ENCODE measurements at places on chromosomes 5 and 9.

GRCh38 chr5:25128606-25129005, 483.8 kb upstream of the CDH10 start:
- no peak overlapping the region for H3K27ac ChIP-seq
- H3K27me3 ChIP-seq = no peaks in the 10 kb centered on the region
- H3K4me1 ChIP-seq = no peaks in the 10 kb centered on the region
- H3K4me3 ChIP-seq = no peak overlapping the region

GRCh38 chr5:156531199-156531598, 204.2 kb downstream of the SGCD start:
- no peaks in the 10 kb centered on the region for H3K27me3 ChIP-seq
- no peak for DNase-seq
- no peaks in the 10 kb centered on the region for H3K36me3 ChIP-seq
- no peak overlapping the region for H3K27ac ChIP-seq
- no peaks in the 10 kb centered on the region for H3K4me1 ChIP-seq

DNA sequence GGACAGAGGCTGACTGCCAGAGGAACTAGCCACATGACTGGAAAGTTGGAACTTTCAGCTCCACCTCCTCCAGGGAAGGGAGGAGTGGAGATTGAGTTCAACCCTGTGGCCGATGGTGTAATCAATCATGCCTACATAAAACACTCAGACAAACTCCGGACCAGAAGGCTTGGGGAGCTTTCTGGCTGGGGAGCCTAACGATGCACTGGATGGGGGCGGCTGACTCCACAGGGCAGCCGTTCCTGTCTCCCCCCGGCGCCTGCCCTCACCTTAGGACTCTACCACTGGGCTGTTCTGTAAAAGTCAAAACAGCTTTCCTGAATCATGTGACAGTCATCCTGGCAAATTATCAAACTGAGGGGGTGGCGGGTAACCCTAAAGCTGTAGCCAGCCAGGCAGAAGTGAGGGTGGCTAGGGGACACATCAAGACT, 58.0 kb downstream of the GOLM1 start:
- H3K36me3 ChIP-seq = no peaks in the 10 kb centered on the region
- peaks cover 2% of the 10 kb centered on the region for H3K27me3 ChIP-seq
- no peak overlapping the region for H3K27ac ChIP-seq
- no peaks in the 10 kb centered on the region for H3K4me1 ChIP-seq
- no peak overlapping the region for H3K4me3 ChIP-seq

- H3K4me3 ChIP-seq = no peak overlapping the region
- H3K27me3 ChIP-seq = no peaks in the 10 kb centered on the region
- no peaks in the 10 kb centered on the region for H3K4me1 ChIP-seq
- no peaks in the 10 kb centered on the region for H3K36me3 ChIP-seq
Observed at GRCh38 chr5:164332349-164333196, 827.2 kb downstream of the MAT2B start.

GRCh38 chr9:6758498-6759184, 868 bp downstream of the KDM4C start:
- H3K4me3 ChIP-seq = peak overlapping the region; percentile 85
- peaks cover 13% of the 10 kb centered on the region for H3K36me3 ChIP-seq
- peak overlapping the region; percentile 93 for H3K27ac ChIP-seq
- H3K4me1 ChIP-seq = peaks cover 25% of the 10 kb centered on the region
- H3K27me3 ChIP-seq = no peaks in the 10 kb centered on the region

DNA sequence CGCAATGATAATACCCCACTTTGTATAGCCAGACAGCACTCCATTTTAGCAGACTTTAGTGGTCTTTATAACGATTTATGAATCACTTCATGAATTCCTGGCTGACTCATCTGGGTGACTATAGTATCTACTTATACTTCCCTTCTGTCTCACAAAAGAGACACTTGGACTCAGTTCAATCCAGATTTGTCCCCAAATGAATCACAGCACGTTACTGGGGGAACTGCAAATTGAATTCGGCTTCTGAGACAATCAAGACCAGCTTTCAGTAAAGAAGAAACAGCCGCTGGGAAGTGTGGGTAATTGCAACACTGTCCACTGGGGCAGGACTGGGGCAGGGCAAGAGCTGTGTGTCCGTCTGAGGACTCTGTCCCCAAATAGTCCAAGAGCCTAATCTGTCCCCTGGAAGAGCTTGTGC, 337.3 kb upstream of the RFX3 start:
- H3K4me3 ChIP-seq = no peak overlapping the region
- no peak for DNase-seq
- peaks cover 25% of the 10 kb centered on the region for H3K27me3 ChIP-seq
- H3K4me1 ChIP-seq = peaks cover 19% of the 10 kb centered on the region
- H3K27ac ChIP-seq = no peak overlapping the region

GRCh38 chr5:55982957-55983381, 11.8 kb downstream of the IL6ST start:
- H3K4me3 ChIP-seq = no peak overlapping the region
- peaks cover 16% of the 10 kb centered on the region for H3K4me1 ChIP-seq
- DNase-seq = no peak
- H3K27ac ChIP-seq = no peak overlapping the region
- H3K36me3 ChIP-seq = peaks cover 16% of the 10 kb centered on the region

DNA sequence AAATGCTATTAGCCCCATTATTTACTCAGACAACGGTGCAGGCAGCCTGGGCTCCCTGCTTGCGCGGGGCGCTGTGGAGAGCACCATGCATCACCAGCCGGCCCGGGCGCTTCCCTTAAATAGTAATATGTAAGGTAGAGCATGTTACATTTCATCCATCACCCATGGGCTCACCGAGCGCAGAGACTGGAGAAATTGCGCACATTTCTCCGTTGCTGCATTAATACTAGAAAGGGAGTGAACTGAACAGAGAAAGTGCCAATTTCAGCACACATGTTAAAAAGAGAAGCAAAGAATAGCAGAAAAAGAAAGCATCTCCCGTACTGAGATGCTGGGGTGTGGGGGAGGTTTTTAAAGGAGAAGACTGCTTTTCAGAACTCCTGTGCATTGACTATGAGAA, 400.3 kb downstream of the ZSWIM6 start:
- peaks cover 6% of the 10 kb centered on the region for H3K27me3 ChIP-seq
- no peak overlapping the region for H3K27ac ChIP-seq
- H3K4me1 ChIP-seq = no peaks in the 10 kb centered on the region
- H3K36me3 ChIP-seq = no peaks in the 10 kb centered on the region
- no peak for DNase-seq

GRCh38 chr5:100965291-100965690, 62.2 kb upstream of the ST8SIA4 start:
- no peak for DNase-seq
- no peak overlapping the region for H3K27ac ChIP-seq
- peaks cover 2% of the 10 kb centered on the region for H3K27me3 ChIP-seq
- H3K4me1 ChIP-seq = no peaks in the 10 kb centered on the region
- H3K4me3 ChIP-seq = no peak overlapping the region

GRCh38 chr9:21901546-21901945, 92.6 kb downstream of the CDKN2A start:
- peaks cover 7% of the 10 kb centered on the region for H3K36me3 ChIP-seq
- DNase-seq = no peak
- H3K4me1 ChIP-seq = peaks cover 10% of the 10 kb centered on the region
- no peaks in the 10 kb centered on the region for H3K27me3 ChIP-seq

DNA sequence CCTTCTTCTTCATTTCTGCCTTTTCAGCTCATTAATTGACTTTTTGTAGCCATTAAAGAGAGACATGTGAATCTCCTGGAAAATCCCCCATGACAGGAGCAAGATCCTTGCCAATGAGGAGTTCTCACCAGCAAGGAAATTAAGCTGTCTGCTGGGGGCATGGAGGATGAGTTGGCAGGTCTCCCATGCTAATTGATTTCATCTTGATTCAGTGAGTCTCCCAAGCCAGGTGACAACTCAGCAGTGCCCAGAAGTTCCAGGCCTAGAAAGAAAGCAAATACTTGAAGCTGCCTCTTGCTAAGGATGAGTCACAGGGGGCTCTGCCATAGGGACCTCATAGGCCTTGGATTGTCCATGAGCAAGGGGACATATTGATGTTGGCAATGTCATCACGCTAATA, 30.0 kb upstream of the ADRA1B start:
- H3K4me1 ChIP-seq = no peaks in the 10 kb centered on the region
- no peaks in the 10 kb centered on the region for H3K36me3 ChIP-seq
- no peak overlapping the region for H3K27ac ChIP-seq
- peaks cover 3% of the 10 kb centered on the region for H3K27me3 ChIP-seq
- DNase-seq = no peak
- H3K4me3 ChIP-seq = no peak overlapping the region

GRCh38 chr5:164614707-164615106, 1109.3 kb downstream of the MAT2B start:
- no peak overlapping the region for H3K4me3 ChIP-seq
- no peaks in the 10 kb centered on the region for H3K4me1 ChIP-seq
- H3K36me3 ChIP-seq = no peaks in the 10 kb centered on the region
- no peak overlapping the region for H3K27ac ChIP-seq
- H3K27me3 ChIP-seq = no peaks in the 10 kb centered on the region
- no peak for DNase-seq

DNA sequence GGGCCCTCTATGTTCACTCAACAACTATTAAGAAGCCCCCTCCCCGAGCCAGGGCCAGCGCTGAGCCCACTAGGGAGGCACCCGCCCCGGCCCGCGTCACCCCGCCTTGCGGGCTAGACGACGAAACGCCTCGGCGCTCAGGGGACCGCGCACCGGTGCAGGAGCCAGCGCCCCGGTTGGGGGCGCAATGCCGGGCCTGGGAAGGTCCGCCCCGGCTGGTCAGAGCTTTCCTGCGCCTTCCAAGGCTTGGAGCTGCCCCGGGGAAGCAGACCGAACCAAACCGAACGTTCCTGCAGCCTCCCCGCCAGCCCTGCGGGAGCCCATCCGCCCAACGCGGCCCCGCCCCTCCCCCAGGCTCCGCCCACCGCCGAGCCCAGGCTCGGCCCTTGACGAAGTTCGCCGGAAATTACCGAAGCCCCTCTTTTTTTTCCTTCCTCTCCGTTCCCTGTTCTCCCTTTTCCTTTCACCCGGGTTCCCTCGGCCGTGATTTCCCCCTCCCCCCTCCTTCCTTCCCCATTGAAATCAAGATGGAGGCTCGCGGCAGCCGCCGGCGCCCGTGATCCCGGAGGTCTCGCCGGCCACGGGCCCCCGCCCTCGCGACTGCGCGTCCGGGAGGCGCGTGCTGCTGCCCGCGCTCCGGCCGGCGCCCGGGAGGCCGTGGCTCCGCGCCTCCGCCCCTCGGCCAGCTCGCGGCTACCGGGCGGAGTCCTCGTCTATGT, at the start of gene TRIO:
TSS of gene TRIO (plus strand) at position 516 of the 719 bp plus-strand sequence. CDS start 384 bp downstream, outside the sequence.
- no peaks in the 10 kb centered on the region for H3K36me3 ChIP-seq
- peaks cover 61% of the 10 kb centered on the region for H3K27me3 ChIP-seq
- H3K4me1 ChIP-seq = peaks cover 10% of the 10 kb centered on the region
- H3K27ac ChIP-seq = no peak within 1 kb of the TSS
- peak within 1 kb of the TSS; percentile 71 for H3K4me3 ChIP-seq

- H3K27me3 ChIP-seq = peaks cover 3% of the 10 kb centered on the region
- H3K4me1 ChIP-seq = no peaks in the 10 kb centered on the region
- no peak overlapping the region for H3K27ac ChIP-seq
- no peak for DNase-seq
Observed at GRCh38 chr9:76756268-76756640, 8.0 kb upstream of the PCA3 start.

DNA sequence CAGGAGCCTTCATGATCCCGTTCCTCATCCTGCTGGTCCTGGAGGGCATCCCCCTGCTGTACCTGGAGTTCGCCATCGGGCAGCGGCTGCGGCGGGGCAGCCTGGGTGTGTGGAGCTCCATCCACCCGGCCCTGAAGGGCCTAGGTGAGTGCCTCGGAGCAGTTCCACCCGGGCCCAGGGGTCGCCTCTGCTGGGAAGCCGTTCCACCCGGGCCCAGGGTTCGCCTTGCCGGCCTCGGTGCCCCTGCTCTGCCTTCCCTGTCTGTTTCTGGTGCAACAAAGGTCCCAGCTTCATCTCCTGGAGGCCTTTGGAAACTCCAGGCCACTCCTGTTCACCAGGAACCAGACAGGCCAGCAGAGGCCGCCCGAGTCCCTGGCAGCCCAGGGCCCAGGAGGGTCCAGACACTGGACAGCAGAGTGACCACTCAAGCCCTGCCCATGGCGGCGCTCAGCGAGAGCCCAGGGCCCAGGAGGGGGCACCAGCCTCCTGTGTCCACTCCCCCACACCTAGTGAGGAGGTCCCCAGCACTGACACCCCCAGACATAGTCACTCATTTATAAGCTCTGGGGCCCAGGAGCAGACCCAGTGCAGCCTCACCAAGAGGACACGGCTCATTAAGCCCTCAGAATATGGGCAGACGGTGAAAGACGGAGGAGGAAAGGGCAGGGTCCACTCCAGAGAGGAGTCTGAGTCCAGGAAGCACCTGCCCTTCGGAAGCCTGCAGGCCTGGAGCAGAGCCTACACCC, 7.5 kb downstream of the SLC6A19 start:
- peaks cover 10% of the 10 kb centered on the region for H3K27me3 ChIP-seq
- no peaks in the 10 kb centered on the region for H3K4me1 ChIP-seq
- no peak overlapping the region for H3K4me3 ChIP-seq
- no peak for DNase-seq
- no peak overlapping the region for H3K27ac ChIP-seq

DNA sequence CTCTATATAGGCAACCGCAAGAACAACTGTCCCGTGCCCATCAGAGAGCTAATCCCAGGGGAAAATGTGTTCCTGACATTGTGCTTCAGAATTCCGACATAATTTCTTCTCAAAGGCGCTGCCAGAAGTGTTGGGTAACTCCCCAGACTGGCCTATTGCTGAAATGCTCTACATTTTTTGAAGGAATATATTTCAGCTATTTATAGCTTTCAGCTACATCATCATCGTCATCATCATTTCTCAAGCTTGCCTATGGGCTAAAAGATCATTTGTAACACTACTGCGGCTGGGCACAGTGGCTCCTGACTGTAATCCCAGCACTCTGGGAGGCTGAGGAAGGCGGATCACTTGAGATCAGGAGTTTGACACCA, 49.7 kb downstream of the MYO10 start:
- H3K4me1 ChIP-seq = no peaks in the 10 kb centered on the region
- DNase-seq = no peak
- H3K27me3 ChIP-seq = no peaks in the 10 kb centered on the region
- no peak overlapping the region for H3K4me3 ChIP-seq
- H3K27ac ChIP-seq = no peak overlapping the region

- no peaks in the 10 kb centered on the region for H3K4me1 ChIP-seq
- H3K27ac ChIP-seq = no peak overlapping the region
- H3K27me3 ChIP-seq = no peaks in the 10 kb centered on the region
- no peak overlapping the region for H3K4me3 ChIP-seq
- no peak for DNase-seq
Observed at GRCh38 chr5:33291216-33292000, 149.4 kb upstream of the TARS1 start.

GRCh38 chr5:9932770-9933169, 302.6 kb upstream of the TAS2R1 start:
- DNase-seq = no peak
- H3K27me3 ChIP-seq = no peaks in the 10 kb centered on the region
- no peaks in the 10 kb centered on the region for H3K36me3 ChIP-seq
- H3K4me3 ChIP-seq = no peak overlapping the region
- H3K27ac ChIP-seq = no peak overlapping the region

DNA sequence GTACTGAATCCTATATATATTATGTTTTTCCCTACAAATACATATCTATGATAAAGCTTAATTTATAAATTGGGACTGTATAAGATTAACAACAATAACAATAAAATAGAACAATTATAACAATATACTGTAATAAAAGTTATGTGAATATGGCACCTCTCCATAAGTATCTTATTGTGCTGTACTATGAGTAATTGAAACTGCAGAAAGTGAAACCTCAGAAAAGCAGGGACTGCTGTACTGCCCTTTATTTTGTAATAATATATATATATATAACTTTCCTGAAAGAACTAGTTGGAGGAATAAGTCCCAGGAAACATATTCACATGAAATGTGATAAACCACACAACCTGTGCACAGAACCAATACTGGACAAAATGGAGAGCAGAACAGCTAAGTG, 77.3 kb downstream of the PAM start:
- no peak overlapping the region for H3K4me3 ChIP-seq
- no peaks in the 10 kb centered on the region for H3K27me3 ChIP-seq
- peaks cover 8% of the 10 kb centered on the region for H3K36me3 ChIP-seq
- no peak for DNase-seq

Measured in activated CD8-positive, alpha-beta memory T cell treated with anti-CD3 and anti-CD28 coated beads, Interleukin-2, amount 10 ng/mL, durations not matched to agents 7 days and 5 days (primary cell).